ENCODE measurements at places on chromosomes 13 and 19.
A peak's percentile ranks its signal among the peaks of the same experiment; 100 is the strongest.

DNA sequence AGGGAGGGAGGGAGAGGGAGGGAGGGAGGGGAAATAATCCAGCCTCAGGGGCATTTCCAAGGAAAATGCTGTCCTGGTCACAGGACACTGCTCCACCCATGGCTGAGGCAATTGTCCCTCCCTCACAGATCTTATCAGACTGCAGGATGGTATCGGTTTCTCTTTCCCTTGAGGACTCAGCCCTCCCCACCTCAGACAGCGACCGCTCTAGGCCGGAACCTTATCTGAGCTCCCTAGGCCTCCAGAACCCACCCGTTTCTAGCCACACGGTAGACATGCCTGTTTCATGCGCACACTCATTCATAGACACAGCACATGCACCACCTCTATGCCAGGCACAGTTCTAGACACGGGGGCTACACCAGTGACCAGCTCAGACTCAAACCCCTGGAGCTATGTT lies 10.0 kb upstream of the IZUMO2 start:
- DNase-seq, result no peak

- DNase-seq, result no peak
These were observed 49.2 kb upstream of the ATP12A start for GRCh38 chr13:24630851-24631620.

DNA sequence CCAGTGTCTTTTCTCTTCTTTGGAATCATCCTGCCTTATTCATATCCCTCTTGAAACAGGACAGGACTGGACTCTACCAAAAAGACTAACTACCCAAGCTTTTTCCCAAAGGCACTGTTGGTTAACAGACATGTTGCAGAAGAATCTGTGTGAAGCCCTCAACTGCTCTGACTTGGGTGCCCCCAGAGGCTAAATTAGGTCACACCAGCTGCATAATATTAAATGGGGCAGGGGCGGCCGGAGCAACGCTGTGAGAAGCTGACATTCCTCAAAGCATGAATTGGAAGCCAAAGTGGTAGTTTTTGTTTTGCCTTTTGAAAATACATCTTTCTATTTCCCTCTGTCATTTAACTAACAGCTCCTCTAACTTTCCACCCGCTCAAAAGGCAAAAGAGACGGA lies 185.9 kb downstream of the LHFPL6 start:
- DNase-seq, result no peak

GRCh38 chr13:52003541-52003940 lies 7.7 kb downstream of the ATP7B start:
- DNase-seq, result no peak

- DNase-seq, result peak; percentile 19
These were observed 48.6 kb upstream of the GTF3A start for GRCh38 chr13:27375686-27376326.

- DNase-seq, result peak; percentile 57
These were observed 14.6 kb downstream of the GNA11 start for GRCh38 chr19:3108775-3109174.

- no peak for DNase-seq
These were observed 72.3 kb downstream of the C1QTNF9 start for GRCh38 chr13:24381541-24382265.

DNA sequence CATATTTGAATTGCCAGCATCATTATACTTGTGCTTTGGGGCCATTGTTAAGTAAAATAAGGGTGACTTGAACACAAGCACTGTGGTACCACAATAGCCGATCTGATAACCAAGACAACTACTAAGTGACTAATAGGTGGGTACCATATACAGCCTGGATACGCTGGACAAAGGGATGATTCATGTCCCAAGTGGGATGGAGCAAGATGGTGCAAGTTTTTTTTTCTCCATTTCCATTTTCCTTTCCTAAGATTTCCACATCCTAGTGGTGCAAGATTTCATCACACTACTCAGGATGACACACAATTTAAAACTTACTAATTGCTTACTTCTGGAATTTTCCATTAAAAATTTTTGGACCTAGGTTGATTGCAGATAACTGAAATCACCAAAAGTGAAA lies 15.1 kb downstream of the BRCA2 start:
- no peak for DNase-seq

- DNase-seq, result no peak
These were observed 401 bp upstream of the ZNF765 start for GRCh38 chr19:53394522-53394973.

DNA sequence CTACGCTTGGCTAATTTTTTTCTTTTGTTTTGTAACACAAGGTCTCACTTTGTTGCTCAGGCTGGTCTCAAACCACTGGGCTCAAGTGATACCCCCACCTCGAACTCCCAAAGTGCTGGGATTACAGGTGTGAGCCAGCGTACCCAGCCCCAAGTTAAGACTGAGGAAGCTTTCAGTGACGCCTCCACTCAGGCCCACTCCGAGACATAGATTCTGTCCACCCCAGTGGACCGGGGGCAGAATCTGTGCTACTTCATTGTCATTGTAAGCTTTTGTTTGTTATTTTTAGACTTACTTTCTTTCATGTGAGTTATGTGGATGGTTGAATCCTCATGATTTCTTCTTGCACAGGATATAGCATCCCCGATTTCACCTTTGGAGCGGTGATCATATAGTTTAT lies 156.9 kb upstream of the TSHZ3 start:
- DNase-seq, result no peak

- no peak for DNase-seq
These were observed 1.6 kb downstream of the RPL18 start for GRCh38 chr19:48617146-48617937.

DNA sequence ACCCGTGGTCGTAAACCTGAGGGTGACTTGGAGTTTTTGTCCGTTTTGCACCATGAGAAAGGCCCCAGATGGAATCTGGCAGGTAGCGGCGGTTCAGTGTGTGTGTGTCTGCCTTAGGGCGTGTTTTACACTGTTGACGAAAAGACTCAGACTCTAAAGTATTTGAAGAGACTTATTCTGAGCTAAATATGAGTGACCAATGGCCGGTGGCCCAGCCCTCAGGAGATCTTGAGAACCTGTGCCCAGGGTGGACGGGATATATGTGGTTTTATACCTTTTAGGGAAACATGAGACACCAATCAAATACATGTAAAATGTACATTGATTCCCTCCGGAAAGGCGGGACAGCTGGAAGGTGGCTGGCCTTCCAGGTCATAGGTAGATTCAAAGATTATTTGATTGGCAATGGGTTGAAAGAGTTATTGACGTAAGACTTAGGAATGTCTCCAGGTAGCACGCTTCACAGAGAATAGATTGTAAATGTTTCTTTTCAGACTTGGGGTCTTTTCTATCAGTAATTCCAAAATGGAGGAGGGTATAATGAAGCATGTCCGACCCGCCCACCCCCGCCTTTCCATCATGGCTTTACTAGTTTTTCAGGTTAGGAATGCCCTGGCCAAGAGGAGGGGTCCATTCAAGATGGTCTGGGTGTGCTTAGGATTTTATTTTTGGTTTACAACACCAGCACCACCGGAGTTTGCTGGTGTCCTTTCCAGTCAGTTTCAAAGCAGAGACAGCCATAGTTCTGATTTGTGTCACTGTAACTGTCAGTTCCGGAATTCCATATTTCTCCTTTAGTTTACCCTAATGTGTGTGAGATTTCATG lies 1.0 kb upstream of the ZNF529 start:
- no peak for DNase-seq

Data from activated effector memory CD4-positive, alpha-beta T cell treated with Interleukin-2 at 50 U/mL for 16 hours (primary cell).